ENCODE measurements at places on chromosomes 4 and X.

DNA sequence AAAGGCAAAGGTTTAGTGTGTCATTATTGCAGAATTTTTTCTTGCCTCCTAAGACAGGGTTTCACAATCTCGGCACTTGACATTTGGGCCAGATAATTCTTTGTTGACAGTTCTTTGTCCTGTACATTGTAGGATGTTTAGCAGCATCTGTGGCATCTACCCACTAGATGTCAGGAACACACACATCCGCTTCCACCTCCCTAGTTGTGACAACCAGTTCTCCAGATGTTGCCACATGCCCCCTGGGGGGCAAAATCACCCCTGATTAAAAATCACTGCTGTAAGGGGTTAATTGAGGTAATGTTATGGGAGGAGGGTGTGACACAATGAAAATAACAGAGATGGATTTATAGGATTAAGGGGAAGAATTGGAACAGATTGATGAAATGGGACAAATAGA lies 75.3 kb downstream of the HMGB2 start:
- DNase-seq = no peak

- peak; percentile 14 for DNase-seq
Measured at GRCh38 chrX:81240701-81241331, 38.9 kb downstream of the SH3BGRL start.

DNA sequence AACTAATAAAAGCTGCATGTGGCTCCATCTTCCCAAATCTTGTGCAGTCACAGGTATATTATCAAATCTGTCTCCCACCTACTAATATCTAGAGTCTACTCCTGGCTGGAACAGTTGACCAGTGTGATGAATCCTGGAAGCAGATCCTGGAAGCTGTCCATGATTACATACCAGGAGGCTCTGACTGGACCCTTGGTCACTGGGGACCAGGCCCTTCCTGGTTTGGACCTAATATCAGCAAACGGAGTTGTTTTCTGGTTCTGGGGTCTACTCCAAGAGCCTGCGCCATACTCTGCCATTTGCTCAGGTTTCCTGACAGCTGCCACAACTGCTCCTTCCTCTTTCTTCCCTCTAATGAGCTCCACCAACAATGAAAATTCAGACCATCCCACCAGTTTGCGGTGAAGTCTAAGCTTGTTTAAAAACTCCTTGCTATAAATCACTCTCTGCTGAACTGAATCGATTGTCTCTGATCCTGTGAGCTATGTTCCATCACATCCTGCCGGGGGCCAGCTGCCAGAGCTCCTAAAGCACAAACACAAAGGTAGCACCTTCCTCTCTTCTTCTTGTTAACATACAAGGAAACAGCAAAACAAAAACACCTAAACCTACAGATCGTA lies 114.2 kb downstream of the PALLD start:
- DNase-seq = no peak

DNA sequence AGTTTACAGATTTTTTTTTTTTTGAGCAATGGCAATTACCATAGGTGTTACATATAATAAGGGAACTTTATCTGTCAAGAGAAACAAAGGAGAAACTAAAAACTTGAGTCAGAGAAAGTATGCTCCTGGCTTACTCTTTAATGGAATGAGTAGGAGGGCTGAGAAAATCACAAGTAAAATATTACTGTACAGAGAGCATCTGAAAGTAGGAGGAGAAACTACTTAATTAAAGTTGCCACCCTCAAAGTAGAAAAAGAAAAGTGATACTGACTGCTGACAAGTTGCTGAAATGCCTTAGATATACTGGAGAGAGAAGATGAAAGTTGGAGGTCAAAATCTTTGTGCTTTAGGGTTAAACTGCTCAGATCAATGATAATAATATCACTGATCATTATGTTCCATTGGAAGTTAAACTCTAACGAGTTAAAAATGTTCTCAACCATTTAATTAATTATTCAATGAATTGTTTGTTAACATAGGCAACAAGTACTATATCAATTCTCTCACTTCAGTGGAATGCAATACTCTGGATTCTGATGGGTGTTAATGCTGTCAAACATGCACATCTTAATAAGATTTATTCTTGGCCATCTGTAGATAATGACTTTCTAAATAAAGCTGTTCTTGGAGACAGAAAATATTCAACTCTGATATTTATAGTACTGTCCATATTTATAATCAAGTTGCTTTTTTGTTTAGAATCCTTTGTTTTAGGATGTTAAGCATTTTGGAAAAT lies 61.2 kb upstream of the CAMK2D start:
- no peak for DNase-seq

- DNase-seq = no peak
Measured at GRCh38 chr4:161704040-161704439, 459.8 kb downstream of the FSTL5 start.

DNA sequence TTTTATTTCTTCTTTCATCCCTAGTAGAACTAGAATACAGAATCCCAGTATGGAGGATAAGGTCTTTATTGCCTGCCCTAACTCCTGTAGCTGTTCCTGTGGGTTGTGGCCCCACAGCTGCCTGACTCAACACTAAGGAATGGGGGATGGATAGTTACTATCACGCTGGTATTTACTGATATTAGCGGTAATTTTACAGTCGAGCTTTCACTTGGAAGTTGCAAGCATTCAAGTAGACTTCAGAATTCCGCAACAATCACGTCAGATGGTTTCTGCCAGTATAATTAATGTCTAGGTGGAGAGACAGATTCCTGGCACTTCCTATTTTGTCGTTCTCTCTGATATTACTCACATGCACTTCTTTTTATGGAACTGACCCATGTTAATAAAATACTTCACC lies 489.8 kb downstream of the PABPC4L start:
- no peak for DNase-seq

DNA sequence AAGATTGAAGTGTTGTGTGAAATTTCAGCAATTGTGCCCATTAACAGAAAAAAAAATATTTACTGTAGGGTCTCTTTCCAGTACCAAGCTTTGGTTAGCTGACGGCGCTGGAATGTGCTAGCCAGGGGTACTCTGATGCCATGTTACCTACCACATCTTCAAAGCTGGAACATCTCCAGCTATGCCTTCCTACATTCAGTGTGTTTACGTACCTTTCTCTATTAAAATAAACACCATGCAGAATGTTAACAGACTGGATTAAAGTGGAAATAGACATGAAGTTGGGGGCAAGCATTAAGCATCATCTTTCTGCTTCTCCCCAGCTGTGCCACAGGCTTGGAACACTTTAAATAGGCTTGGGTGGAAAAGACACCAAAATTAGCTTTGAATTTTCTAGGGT lies 65.9 kb downstream of the USP38 start:
- DNase-seq = no peak

DNA sequence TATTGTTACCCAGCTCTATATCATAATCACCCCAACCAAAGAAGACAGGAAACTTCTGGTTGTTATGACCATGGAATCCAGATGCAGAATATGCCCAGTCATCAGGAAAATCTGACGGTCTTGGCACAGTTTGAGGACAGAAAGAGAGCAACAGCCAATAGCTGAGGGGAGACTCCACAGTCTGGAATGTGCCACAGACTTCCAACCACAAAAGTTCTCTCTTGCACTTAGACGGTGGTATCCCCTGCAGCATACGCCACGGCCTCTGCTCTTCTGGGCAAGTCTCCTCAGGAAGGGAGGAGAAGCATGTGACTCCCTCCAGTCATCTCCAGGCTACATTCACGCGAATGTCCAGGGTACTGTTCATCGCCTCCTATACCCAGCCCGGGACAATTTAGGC lies 18.4 kb downstream of the ZNF827 start:
- no peak for DNase-seq

DNA sequence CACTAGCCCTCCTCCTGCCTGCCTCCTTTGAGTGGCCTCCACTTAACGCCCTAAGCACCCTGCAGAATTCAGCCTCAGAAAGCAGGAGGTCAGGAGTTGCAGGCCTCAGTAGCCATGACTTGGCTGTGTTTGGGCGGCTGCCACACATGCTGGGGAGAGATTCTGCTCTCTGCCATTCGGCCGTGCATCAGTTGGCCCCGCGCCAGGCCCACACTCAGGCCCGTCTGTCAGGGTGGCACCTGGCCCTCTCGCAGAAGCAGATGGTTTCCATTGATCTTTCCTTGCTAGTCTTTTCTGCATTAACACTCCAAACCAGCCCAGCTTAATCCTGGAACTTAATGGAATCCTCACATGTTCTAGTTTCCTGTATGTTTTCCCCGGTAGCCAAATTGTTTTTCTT lies 30.7 kb upstream of the ATP6AP2 start:
- DNase-seq = no peak

Measured in right cardiac atrium (tissue), 5 donors.